ENCODE measurements at places on chromosomes 12 and 14.

GRCh38 chr12:97235102-97235501, 227.5 kb upstream of the RMST start:
- no peak overlapping the region for H3K4me3 ChIP-seq
- DNase-seq = no peak
- H3K4me1 ChIP-seq = no peaks in the 10 kb centered on the region

GRCh38 chr12:4089121-4089606, 184.4 kb upstream of the CCND2 start:
- no peak overlapping the region for H3K4me3 ChIP-seq
- no peak for DNase-seq
- no peaks in the 10 kb centered on the region for H3K36me3 ChIP-seq
- no peak overlapping the region for H3K27ac ChIP-seq
- H3K27me3 ChIP-seq = no peaks in the 10 kb centered on the region

DNA sequence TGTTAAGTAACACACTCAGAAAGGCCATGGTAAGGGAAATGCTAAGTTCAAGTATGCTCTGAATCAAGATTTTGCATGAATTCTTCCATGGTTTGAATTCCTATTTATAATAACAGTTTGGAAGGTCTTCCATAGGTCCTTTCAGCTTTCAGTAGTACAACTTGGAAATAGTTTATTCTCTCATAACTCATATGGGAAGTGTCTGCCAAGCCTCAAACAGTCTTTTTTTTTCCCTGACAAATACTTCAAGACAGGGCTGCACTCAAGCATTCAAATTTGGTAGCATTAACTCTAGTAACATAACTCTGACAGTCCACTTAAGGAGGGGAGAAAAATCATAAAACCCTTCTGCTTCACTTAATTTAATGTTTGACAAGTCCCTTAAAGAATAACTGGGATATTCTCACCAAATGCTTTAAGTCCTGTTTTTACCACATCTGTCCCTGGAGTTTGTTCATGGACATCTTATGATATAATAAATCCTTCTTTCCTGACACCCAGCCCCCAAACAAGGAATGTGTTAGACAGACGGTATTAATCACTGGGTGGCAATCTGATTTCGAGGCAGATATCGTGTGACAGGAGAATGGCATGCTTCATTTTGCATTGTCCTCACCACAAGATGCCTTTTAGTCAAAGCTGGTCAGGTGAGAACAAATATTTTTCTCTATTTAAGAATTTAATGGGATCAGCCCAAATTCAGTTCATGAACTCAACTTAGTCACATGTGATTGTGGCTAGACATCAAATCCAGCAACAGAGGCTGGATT, 165.7 kb downstream of the BMP4 start:
- no peak overlapping the region for H3K27ac ChIP-seq
- no peaks in the 10 kb centered on the region for H3K4me1 ChIP-seq
- no peaks in the 10 kb centered on the region for H3K27me3 ChIP-seq

DNA sequence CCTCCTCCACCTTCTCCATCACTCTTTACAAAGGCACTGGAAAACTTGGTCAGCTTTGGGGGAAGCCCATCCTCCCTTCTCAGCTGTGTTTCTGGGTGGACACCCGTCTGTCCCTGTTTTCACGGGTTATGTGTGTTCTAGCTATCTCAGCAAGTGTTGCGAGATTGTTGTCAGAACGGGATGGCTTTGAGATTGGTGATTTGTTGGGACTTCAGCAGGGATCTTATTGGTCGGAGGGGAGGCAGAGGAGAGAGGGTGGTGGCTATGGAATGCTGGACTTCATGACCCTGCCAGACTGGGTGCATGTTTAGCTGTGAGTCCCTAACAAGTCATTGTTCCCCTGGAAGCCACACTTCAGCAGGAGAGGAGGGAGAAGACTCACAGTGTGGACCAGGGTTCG, 2.1 kb downstream of the USP5 start:
- H3K4me1 ChIP-seq = peaks cover 37% of the 10 kb centered on the region
- no peaks in the 10 kb centered on the region for H3K27me3 ChIP-seq
- H3K4me3 ChIP-seq = no peak overlapping the region
- peaks cover 43% of the 10 kb centered on the region for H3K36me3 ChIP-seq
- H3K27ac ChIP-seq = peak overlapping the region; percentile 92

DNA sequence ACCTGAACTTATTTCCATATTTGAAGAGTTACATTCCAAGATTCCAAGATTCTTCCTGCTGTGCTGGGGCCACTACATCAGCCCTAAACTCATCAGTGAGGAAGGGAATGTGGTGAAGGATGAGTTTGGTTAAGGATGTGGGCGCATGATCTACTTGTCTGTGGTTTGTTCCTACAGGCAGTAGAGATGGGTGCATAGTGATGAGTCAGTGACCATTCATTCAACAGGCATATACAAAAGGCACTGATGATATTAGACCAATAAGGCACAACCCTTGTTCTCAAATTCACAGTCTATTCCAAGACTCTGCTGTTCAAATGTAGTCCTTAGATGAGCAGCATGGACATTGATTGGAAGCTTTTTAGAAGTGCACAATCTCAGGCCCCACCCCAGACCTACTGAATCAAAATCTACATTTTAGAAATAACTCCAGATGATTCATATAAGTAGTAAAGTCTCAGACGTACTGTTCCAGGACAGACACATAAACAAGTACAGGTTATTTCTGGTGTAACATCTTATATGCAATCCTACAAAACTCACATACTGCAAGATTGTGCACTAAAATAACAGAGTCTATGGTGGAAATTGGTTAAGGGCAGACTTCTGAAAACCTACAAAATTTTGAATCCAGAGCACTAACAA, 47.7 kb upstream of the MAP3K9 start:
- H3K4me3 ChIP-seq = no peak overlapping the region
- no peaks in the 10 kb centered on the region for H3K36me3 ChIP-seq
- no peak overlapping the region for H3K27ac ChIP-seq
- no peaks in the 10 kb centered on the region for H3K27me3 ChIP-seq

DNA sequence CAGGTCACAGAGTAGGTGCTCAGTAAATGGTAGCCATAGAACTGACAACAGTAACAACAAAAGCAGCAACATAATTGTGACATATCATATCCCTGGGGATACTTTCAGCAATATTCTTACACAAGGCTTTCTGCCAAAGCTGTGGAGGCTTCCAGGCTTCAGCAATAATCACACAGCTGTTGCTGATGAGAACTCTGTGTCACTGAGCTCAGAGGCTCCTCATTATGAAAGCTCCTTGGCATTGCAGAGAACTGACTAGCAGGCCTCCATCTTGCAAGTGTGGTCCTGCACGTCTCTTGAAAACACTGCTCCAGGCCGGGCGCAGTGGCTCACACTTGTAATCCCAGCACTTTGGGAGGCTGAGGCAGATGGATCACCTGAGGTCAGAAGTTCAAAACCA, 97.3 kb upstream of the BTG1 start:
- H3K36me3 ChIP-seq = no peaks in the 10 kb centered on the region
- H3K4me3 ChIP-seq = no peak overlapping the region
- no peaks in the 10 kb centered on the region for H3K4me1 ChIP-seq
- H3K27me3 ChIP-seq = no peaks in the 10 kb centered on the region
- no peak for DNase-seq

DNA sequence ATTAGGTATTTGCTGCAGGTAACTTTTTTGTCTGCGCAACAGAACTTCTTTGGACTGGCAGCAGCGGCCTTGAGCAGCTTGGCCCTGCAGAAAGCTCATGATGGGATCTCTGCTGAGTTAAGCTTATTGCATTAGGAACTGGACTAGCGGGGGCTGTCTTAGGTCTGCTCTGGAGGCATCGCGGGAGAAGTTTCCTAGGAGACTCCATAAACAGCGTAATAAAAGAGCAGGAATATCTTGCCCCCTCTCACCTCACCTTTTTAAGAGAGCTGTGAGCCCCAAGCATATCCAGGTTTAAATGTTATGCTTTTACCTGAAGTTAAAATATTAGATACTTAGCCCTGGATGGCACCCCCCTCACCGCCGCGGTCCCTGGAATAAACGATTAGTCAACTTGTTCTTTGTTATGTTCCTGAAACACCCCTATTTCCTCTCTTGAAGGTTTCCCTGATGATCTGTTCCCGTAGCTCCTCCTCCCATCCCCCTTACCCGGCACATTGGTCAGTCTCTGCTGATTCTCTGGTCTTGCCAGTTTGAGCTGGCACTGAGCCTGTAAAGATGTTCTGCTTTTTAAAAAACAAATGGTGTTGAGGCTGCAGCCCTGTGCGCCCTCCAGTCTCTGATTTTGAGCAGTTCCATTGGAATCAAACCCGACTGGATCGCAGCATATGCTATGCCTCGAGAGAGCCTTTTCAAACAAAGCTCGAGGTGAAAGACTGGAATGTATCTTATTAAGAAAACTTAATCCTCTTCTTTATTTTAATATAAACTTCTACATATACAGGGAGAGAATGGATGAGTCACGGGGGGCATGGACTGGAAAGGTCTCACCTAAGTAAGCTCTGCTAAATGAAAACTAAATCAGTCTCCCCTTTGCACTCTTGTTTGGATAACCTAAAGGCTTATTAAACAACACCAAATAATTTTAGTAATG, 1.9 kb downstream of the MLXIP start:
- DNase-seq = no peak
- H3K4me3 ChIP-seq = peak overlapping the region; percentile 82
- H3K27ac ChIP-seq = peak overlapping the region; percentile 69
- H3K4me1 ChIP-seq = peaks cover 59% of the 10 kb centered on the region
- no peaks in the 10 kb centered on the region for H3K27me3 ChIP-seq

DNA sequence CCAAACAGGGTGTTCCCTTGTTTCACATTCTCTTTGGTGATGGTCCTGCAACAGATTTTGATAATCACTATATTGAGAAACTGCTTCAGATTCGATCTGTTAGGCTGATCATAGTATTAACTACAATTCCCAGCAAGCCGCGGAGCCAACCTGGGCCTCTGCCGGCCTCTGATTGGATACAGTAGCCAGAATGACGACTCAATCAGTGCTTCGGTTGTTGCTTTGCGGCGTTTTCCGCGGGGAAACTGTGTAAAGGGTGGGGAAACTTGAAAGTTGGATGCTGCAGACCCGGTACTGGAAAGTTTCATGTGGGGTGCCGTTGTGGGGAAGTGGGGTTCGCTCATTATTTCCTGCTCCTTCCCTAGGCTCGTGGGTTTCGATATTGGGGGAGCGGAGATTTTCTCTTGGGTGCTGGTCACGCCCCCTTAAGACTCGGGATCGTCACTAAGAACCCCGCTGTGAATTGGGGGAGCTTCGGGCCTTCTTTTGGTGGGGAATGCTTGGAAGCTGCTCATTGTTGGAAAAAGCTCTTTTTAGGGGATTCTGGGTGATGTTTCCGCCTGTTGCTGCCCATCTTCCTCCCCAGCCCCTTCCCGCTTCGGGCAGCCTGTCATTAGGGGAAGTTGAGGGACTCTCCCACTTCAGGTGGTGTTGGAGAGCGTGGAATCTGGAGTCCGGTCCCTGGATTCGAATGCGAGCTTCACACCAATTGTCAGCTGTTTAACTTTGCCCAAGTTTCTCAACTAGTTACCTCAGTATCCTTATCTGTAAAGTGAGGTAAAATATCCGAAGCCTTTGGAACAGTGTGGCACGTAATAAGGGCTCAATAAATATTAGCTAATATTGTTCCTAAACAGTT, at the start of gene RAD51B:
TSS of gene RAD51B (plus strand) at position 217 of the 859 bp plus-strand sequence.
- H3K4me1 ChIP-seq = peaks cover 31% of the 10 kb centered on the region
- DNase-seq = peak; percentile 88
- peak within 1 kb of the TSS; percentile 99 for H3K4me3 ChIP-seq
- no peaks in the 10 kb centered on the region for H3K27me3 ChIP-seq
- no peaks in the 10 kb centered on the region for H3K36me3 ChIP-seq
- peak within 1 kb of the TSS; percentile 79 for H3K27ac ChIP-seq

GRCh38 chr12:12068751-12069150, 2.0 kb upstream of the BCL2L14 start:
- H3K27ac ChIP-seq = no peak overlapping the region
- no peaks in the 10 kb centered on the region for H3K36me3 ChIP-seq
- no peak for DNase-seq
- no peak overlapping the region for H3K4me3 ChIP-seq
- peaks cover 21% of the 10 kb centered on the region for H3K4me1 ChIP-seq
- no peaks in the 10 kb centered on the region for H3K27me3 ChIP-seq

Data from CD4-positive, alpha-beta memory T cell (primary cell).